ENCODE measurements at places on chromosomes 1 and 21. TPM values are rescaled to one million over a fixed set of nuclear protein-coding genes. Genes with fewer than 3 reads are reported as not detected.
A peak's percentile ranks its signal among the peaks of the same experiment; 100 is the strongest.

Gene S100A7A
- not detected for total RNA-seq

DNA sequence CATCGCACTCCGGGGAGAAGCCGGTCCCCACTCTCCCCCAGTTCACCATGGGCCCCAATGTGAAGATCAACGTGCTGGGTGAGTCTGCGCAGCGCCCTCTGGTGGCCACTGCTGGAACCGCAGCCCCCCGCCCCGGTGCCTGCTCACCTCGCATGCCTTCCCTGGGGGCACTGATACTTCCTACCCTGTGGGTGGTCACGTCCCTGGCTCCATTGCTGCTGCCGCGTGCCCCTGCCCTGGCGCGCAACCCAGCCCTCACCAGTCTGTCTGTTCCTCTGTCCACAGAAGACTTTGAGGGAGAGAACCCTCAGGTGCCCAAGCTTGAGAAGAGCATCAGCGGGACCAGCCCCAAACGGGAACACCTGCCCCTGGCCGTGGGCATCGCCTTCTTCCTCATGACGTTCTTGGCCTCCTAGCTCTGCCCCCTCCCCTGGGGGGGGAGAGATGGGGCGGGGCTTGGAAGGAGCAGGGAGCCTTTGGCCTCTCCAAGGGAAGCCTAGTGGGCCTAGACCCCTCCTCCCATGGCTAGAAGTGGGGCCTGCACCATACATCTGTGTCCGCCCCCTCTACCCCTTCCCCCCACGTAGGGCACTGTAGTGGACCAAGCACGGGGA is 7.6 kb downstream of the EFNA3 start:
- no peaks in the 10 kb centered on the region for H3K36me3 ChIP-seq
- peaks cover 14% of the 10 kb centered on the region for H3K4me1 ChIP-seq
- H3K4me3 ChIP-seq = no peak overlapping the region
- peak; percentile 68 for DNase-seq
- no peak overlapping the region for H3K27ac ChIP-seq

DNA sequence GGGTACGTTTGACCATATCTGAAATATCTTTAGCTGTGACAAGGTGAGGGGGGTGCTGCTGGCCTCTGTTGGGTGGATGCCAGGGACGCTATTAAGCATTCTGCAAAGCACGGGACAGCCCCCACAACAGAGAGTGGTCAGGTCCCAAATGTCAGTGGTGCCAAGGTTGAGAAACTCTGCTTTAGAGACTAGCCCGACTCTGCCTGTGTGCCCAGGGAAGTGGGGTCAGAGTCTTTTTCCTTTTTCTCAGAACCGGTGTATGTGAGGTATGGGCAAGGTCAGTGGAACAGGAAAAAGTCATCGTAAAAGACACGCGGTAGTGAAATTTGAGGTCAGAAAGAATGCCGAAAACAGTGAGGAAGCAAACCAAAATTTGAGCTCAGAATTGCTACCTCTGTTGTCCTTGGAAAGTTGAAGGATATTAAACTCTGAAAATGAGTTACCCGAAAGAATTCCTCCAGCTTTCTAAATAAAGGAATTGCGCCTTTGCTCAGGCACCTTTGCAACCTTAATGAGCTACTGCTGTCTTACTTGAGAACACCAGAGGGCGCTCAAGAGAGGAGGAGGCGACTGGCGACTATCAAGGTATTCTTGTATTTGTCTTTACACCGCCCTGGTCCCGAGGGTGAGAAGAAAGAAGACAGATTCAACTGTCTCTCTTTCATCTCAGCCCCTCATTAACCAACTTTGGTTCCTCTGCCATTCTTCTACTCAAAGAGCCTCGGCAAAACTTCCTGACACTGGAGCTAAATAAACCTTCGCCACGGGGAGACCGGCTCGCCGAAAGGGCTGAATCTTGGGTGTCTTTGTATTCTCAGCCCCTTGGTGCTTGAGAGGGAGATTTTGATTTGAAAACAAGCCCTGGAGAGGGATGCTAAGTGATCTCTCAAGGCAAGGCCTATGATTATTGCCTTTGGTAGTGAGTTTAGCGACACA is 85.4 kb upstream of the OLIG2 start:
- no peaks in the 10 kb centered on the region for H3K27me3 ChIP-seq
- no peaks in the 10 kb centered on the region for H3K36me3 ChIP-seq
- DNase-seq = peak; percentile 29

DNA sequence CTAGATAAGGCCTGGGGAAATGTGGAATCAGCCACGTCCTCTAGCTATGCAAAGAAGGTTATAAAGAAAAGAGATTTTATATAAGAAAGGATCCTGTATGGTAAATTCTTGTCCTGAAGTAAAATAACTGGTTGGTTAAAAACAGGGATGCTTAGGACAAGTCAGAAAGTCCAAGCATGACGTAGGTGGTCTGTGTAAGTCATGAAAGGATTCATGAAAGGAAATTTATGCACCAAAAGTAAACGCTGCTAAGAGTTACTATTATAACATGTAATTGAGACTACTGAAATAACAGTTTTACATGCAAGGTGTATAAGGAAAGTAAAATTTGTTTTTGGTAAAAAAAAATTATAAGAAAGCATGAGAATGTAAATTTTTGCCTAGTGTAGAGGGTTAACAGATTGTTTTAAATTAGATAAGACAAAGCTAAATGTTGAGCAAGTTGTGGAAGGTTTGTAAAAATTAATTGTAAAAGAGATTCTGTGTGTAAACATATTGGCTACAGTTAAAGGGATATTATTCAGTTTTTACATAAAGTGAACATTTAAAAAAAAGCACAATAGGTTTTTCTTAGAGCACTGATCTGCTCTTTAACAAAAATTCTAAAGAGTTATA is 43.9 kb downstream of the PIGK start:
- H3K4me3 ChIP-seq = no peak overlapping the region
- H3K4me1 ChIP-seq = no peaks in the 10 kb centered on the region
- H3K27me3 ChIP-seq = no peaks in the 10 kb centered on the region
- H3K36me3 ChIP-seq = no peaks in the 10 kb centered on the region
- H3K27ac ChIP-seq = no peak overlapping the region
- DNase-seq = no peak

GRCh38 chr1:168324745-168325425 is 44.2 kb downstream of the TBX19 start:
- no peak overlapping the region for H3K27ac ChIP-seq
- H3K36me3 ChIP-seq = no peaks in the 10 kb centered on the region
- DNase-seq = no peak
- H3K4me3 ChIP-seq = no peak overlapping the region
- H3K4me1 ChIP-seq = no peaks in the 10 kb centered on the region

DNA sequence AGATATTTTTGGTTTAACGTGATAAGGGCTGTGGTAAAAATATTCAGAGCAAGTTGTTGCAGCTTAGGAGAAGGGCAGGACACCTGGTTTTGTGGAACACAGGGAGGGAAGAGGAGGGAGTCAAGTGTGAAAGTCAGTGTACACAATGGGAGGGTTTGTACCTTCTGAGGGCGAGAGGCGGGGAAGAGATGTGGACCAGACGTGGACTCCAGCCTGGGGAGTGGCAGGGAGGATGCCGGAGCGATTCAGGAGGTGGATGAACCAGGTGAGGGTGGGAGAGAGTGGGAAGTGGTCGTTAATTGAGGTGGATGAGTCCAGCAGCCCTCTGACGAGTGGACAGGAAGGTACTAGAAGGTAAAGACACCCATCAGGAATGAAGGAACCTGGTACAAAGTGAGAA is 52.2 kb upstream of the IRF2BP2 start:
- H3K4me3 ChIP-seq = no peak overlapping the region
- H3K27ac ChIP-seq = no peak overlapping the region
- H3K4me1 ChIP-seq = no peaks in the 10 kb centered on the region
- no peaks in the 10 kb centered on the region for H3K27me3 ChIP-seq
- no peak for DNase-seq

Gene DCST2
- 0.24 TPM for total RNA-seq

DNA sequence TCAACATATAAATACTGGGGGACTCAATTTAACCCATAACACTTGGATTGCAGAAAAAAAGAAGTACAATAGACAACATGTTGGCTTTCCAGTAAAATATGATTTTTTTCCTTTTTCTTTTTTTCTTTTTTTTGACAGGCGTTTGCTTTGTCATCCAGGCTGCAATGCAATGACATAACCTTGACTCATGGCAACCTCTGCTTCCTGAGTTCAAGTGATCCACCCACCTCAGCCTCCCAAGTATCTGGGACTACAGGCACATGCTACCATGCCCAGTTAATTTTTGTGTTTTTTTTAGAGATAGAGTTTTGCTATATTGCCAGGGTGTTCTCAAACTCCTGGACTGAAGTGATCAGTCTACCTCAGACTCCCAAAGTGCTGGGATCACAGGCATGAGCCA is 1512.0 kb upstream of the PRMT6 start:
- no peak overlapping the region for H3K27ac ChIP-seq
- H3K4me1 ChIP-seq = no peaks in the 10 kb centered on the region
- DNase-seq = no peak

Gene CHIT1
- total RNA-seq = 6.2 TPM

Gene IGSF9
- total RNA-seq = 1.7 TPM

Gene TENT5C
- 2.5 TPM for total RNA-seq

DNA sequence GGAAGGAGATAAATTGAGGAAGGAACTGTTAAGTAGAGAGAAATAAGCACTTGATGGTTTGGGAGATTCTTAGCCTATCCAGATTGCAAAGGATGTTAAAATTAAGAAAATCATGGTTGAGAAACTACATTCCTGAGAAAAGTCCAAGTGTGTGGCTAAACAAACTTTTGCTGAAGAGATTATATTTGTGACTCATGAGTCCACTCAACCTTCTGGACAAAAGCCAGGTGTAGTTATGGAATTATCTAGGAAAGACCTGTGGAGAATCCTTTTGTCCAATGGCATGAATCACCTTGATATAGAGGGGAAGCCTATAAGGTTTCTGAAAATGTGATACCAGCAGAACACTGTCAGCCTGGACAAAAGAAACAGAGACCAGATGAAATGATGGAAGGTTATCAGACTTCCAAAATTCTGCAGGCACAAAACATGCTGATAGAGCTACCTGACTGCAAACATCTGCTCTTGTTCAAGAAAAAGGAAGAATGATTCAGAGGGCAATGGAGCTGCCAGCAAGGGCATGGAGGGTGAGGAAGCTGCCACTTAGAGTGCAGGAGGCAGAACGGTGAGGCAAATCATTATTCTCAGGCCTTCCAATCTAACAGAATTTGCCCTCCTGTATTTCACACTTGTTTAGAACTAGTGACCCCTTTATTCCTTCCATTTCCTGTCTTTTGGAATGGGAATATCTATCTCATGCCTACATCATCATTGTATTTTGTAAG is 300.6 kb upstream of the PRMT6 start:
- no peak overlapping the region for H3K27ac ChIP-seq
- H3K27me3 ChIP-seq = no peaks in the 10 kb centered on the region
- H3K36me3 ChIP-seq = no peaks in the 10 kb centered on the region
- H3K4me3 ChIP-seq = no peak overlapping the region
- no peak for DNase-seq
- no peaks in the 10 kb centered on the region for H3K4me1 ChIP-seq

GRCh38 chr1:165635329-165635728 is 4.3 kb downstream of the MGST3 start:
- no peak for DNase-seq
- no peaks in the 10 kb centered on the region for H3K36me3 ChIP-seq
- no peak overlapping the region for H3K27ac ChIP-seq

DNA sequence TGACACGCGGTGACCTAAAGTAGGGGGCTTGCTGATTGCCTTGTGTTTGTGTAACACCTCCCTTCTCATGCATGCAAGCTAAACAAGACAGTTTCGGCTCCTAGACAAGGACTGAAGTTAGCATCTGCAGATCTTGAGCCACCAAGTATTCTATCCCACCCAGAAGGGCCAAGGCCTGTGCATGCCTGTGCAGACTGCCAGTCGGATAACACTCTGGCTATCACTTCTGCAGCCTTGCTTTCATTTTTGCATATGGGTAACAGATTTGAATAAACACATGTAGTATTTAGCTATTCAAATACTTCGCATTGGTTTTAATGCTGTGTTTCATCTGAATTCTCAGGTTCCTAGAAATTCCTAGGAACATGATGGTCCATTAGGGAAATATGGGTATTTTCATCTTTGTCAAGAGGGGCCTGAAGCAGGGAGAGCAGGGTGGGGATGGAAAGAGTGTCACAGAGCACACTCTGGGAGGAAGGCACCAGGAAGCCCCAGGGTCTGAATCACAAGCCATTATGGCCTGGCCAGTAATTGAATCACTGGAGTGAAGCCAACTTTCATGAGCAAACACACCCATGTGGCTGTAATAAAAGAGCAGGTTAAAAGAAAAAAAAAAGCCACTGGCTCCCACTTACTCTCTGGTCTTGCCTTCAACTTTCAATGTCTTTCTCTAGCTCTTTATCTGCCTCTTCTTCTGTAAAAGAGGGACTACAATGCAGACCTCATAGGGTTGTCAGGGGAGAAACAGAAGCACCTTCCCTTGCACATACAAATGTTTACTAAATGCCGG is 28.3 kb downstream of the GADD45A start:
- no peaks in the 10 kb centered on the region for H3K36me3 ChIP-seq
- H3K4me1 ChIP-seq = peaks cover 18% of the 10 kb centered on the region
- no peak for DNase-seq
- H3K4me3 ChIP-seq = no peak overlapping the region

DNA sequence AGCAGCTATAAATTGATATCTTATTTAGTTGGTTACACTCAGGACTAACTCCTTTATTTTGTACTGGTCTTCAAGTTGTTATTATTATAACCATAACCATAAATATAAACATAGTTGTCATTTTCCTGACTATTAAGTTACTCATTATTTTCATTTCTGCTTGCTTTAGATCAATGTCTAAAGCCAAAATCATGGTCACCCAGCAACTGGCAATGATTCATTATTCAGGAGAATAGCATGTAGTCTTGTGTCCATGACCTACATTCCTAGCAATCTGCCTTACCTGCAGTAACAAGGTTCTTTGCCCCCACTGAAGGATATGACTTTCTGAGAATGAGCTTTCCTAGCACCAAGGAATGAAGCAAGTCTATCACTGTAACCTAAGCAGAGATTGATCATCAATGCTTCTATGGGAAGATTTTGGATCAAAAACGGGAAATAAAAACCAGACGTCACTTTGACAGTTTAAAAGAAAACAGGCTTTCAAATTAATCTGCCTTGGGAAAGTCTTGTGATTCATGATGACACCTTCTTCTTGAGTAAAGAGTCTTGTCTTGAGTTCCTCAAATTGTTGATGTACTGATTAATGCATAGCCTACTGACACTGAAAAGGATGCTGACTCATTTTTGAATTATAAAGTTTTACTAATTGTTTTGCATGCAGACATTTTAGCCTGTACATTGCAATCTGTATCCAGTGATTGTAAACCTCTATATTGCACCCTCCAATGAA is 203.3 kb upstream of the IVNS1ABP start:
- no peaks in the 10 kb centered on the region for H3K4me1 ChIP-seq
- H3K36me3 ChIP-seq = no peaks in the 10 kb centered on the region
- no peaks in the 10 kb centered on the region for H3K27me3 ChIP-seq
- H3K27ac ChIP-seq = no peak overlapping the region
- H3K4me3 ChIP-seq = no peak overlapping the region

Data from thymus (tissue), 14 donors.